ENCODE measurements at places on chromosomes 7 and 10.

- DNase-seq: no peak
Measured at GRCh38 chr7:121824276-121824675, 48.7 kb upstream of the PTPRZ1 start.

- peak; percentile 98 for DNase-seq
Measured at GRCh38 chr7:514651-515598, 4.7 kb downstream of the PDGFA start.

DNA sequence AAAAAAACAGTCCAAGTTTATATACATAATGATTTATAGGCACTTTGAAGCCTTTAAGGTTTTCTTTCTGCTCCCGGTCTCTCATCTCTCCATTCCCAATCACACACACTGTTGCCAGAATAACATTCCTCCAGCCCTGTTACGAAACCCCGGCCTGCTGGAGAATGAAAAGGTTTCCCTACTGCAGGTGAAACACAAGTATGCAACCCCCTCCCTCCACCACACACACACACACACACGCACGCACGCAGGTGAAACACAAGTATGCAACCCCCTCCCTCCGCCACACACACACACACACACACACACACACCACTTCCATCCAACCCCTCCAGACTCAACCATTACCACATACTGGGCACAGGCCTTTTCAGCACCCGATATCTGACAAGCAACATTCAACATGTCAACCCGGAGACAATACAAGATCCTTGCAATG is 87.5 kb downstream of the PARD3 start:
- no peak for DNase-seq

DNA sequence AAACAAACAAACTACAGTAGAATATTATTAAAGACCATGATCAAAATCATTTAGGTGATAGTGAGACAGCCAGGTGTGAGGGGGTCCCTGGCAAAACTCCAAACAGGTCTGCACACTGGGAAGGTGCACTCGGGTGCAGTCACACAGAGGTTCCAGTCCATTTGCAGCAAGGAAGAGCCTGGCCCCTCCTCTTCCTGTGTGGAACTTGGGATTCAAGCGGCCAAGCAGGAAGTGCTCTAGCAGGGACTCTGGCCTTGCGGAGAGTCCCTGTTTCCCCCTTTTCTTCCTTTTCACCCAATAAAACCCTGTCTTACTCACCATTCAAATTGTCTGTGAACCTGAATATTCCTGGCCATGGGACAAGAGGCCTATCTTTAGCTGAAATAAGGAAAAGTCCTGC is 181.8 kb downstream of the LRRTM3 start:
- no peak for DNase-seq

DNA sequence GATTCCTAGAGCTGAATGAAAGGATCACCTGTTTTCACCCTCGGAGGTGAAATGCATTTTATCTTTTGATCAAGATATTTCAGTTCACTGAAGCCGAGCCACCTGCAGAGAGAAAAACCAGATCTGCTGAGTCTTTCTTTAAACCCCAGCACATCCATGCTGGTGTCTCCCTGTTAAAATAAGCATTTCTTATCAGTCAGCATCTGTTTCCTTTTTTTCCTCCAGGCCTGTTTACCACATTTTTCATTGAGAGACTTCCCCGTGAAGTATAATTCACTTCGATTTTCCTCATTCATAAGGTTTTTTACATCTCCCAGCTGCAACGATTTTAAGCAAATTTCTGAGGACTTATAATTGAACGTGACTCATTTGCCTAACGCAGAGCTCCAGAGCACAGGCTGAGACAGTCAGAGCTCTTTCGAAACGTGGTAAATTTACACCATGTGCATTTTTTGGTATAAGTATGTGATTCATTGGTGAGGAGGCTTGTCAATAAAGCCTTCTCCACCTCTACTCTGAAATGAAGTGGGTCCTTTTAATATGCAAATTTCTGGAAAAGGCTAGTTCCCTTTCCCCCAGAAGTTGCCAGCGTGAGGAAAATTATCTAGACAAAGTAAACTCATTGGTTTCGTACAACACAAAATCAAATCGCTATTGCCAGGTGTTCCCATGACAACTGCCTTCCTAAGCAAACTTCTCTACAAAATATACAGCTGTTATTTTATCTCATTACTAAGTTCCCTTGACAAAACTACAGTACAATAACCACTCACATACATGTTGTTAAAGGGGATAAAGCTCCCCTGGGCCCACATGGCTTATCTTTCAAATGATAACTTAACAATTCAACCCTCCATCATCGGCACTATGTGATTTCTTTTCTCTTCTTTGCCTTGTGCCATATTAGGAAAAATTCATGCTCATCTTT is 374.8 kb upstream of the AKR1E2 start:
- DNase-seq: peak; percentile 14

GRCh38 chr10:86960863-86961434 is 2.5 kb downstream of the SNCG start:
- no peak for DNase-seq

GRCh38 chr7:5218564-5219360 is 28.7 kb downstream of the WIPI2 start:
- DNase-seq: no peak

- peak; percentile 64 for DNase-seq
Measured at GRCh38 chr7:18345641-18346234, 149.8 kb upstream of the HDAC9 start.

GRCh38 chr7:20797462-20798080 is 10.9 kb upstream of the SP8 start:
- DNase-seq: no peak

DNA sequence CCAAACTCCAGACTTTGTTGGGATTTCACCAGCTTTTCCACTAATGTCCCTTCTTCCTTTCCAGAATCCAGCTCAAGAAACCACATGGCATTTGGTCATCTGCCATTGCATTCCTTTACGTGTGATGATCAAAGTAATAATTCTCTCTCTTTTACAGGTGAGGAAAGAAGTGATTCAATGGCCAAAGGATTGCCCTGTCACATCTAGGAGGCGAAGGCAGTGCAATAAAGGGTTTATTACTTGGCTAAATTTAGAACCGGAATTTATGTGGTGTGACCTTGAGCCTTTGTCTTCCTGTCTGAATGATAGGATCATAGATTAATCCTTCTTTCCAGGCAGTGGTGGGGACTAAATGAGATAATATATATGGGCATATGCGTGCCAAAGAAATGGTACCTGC is 58.3 kb upstream of the COBL start:
- DNase-seq: no peak

DNA sequence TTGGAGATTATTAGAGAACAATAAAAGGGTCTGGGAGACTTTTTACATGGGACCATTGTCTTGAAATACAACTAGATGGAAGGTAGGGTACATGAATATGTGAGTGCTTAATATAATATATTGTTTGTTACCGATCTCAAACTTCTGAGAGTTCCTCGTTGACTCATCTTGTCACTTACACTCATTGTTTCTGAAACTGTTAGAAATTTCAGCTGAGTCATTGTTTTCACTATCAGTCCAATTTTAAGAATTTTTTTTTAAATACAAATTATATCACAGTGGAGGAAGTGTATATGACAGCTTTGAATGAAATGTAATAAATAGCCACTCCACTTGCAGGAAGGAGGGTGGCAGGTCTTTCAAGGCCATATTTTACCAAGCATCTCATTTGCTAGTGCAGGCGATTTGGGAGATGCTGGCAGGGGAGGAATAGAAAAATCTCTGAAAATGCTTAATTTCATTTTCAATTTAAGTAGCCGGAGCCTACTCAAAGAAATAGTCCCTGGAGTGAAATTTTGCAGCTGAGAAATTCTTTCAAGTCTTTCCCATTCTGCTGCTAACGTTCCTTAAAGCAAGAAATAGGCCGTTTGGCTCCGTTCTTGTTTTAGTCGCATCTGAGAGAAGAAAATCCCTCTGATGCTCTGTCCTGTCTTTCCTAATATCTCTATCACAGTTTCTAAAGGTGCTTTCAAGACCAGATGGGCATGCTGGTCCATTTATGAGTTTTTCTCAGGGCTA is 1404.2 kb upstream of the CELF2 start:
- DNase-seq: peak; percentile 16

DNA sequence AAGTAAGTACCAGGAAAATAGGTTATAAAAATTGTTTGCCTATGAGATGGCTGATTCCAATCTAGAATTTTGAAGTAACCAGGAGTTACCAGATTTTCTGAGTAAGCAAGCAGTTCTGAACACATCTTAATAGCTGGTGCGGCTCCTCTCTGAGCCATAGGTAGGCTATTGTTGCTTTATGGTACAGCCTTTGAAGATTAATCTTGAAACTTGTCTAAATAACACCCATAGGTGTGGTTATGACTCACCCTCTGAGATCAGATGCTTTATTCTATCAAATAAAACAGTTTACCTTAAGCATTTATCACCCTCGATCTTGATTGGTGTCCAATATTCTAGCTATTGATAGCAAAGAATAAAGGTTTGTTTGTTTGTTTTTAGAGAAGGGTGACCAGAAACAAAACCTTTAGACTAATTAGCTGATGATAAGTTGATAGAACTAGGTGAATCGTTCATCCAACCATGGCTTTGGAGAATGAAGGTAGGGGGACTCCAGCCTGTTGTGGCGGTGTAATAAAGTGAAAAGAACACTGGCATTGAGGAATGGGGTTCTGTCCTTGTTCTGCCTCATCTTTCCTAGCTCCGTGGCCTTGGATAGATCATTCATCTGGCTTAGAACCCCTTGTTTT is 72.2 kb downstream of the VTI1A start:
- DNase-seq: no peak

- DNase-seq: no peak
Measured at GRCh38 chr7:40799-41750, 151.3 kb upstream of the FAM20C start.

- DNase-seq: no peak
Measured at GRCh38 chr10:76937181-76937600, 700.4 kb downstream of the KCNMA1 start.

GRCh38 chr7:105613611-105614330 is 32.5 kb upstream of the EFCAB10 start:
- no peak for DNase-seq

DNA sequence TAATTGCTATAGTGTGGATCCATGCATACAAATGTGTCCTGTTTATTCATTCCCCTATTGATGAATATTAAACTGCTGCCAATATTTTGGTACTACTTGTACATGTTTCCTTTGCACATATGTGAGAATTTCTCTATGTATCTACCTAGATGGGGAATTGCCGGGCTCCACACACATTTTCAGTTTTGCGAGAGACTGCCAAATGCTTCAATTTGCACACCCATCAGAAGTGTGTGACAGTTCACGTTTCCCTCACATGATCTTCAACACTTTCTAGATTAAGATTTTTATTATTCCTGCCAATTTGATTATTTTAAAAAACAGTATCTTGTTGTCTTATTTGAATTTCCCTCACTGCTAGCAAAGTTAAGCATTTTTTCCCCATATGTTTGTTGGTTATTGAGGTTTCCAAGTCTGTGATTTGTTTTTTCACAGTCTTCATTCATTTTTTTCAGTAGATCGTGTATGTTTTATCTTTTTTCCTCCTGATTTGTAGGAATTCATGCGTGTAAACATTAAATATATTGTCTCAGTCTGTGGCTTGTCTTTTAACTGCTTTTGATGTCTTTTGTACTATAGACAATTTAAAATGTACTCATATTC is 2.4 kb upstream of the KLF14 start:
- DNase-seq: no peak

GRCh38 chr10:64463406-64463805 is 942.2 kb downstream of the REEP3 start:
- DNase-seq: no peak

Measured in myocyte (in vitro differentiated cells).